ENCODE measurements at places on chromosomes 7 and 10.

- H3K4me1 ChIP-seq = peaks cover 12% of the 10 kb centered on the region
- no peak for DNase-seq
- no peaks in the 10 kb centered on the region for H3K36me3 ChIP-seq
- H3K27ac ChIP-seq = no peak overlapping the region
- H3K27me3 ChIP-seq = no peaks in the 10 kb centered on the region
- H3K4me3 ChIP-seq = no peak overlapping the region
These were observed 30.8 kb downstream of the ZNF438 start for GRCh38 chr10:31000867-31001266.

DNA sequence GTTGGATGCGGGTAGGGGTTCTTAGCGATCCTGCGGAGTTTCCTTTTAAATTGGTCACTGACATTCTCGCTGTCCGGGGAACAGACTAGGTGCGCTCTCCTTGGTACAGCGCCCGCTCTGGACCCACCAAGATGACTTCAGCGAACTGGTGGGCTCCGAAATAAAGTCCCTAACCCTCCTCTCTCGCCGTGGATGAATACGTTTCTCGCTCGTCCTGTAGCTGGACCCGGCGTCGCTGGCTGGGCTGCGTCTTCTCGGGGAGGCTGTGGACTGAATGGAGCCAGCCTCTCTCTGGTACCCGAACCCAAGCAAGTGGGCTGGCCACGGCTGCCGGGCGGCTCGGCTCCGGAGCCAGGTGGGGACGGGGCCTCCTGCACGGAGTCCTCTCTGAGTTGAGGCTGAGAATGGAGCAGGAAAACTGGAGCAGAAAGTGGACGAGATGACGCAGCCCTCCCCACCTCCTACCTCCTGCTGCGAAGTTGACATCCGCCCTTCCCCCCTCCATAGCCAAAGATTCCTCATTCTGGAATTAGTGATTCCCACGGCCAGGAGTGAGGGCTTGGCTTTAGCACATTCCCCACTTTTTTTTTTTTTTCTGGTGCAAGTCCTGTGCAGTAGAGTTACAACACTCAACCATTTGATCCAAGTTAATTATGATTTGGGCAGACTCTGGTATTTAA lies 1.5 kb downstream of the UNC5B start:
- no peak overlapping the region for H3K27ac ChIP-seq
- H3K27me3 ChIP-seq = peaks cover 23% of the 10 kb centered on the region
- H3K4me1 ChIP-seq = peaks cover 15% of the 10 kb centered on the region
- no peak overlapping the region for H3K4me3 ChIP-seq

GRCh38 chr10:46031648-46032532 lies 1.5 kb upstream of the NCOA4 start:
- no peak overlapping the region for H3K4me3 ChIP-seq
- no peaks in the 10 kb centered on the region for H3K36me3 ChIP-seq
- no peak for DNase-seq
- peaks cover 12% of the 10 kb centered on the region for H3K27me3 ChIP-seq
- H3K27ac ChIP-seq = no peak overlapping the region

- H3K4me3 ChIP-seq = peak overlapping the region; percentile 4
- no peaks in the 10 kb centered on the region for H3K36me3 ChIP-seq
- H3K27ac ChIP-seq = no peak overlapping the region
- H3K4me1 ChIP-seq = peaks cover 8% of the 10 kb centered on the region
These were observed 113.2 kb upstream of the ANKRD1 start for GRCh38 chr10:91034042-91034441.

GRCh38 chr10:70715853-70716795 lies 43.8 kb downstream of the ADAMTS14 start:
- H3K4me3 ChIP-seq = no peak overlapping the region
- no peaks in the 10 kb centered on the region for H3K4me1 ChIP-seq
- H3K36me3 ChIP-seq = no peaks in the 10 kb centered on the region
- H3K27me3 ChIP-seq = no peaks in the 10 kb centered on the region

DNA sequence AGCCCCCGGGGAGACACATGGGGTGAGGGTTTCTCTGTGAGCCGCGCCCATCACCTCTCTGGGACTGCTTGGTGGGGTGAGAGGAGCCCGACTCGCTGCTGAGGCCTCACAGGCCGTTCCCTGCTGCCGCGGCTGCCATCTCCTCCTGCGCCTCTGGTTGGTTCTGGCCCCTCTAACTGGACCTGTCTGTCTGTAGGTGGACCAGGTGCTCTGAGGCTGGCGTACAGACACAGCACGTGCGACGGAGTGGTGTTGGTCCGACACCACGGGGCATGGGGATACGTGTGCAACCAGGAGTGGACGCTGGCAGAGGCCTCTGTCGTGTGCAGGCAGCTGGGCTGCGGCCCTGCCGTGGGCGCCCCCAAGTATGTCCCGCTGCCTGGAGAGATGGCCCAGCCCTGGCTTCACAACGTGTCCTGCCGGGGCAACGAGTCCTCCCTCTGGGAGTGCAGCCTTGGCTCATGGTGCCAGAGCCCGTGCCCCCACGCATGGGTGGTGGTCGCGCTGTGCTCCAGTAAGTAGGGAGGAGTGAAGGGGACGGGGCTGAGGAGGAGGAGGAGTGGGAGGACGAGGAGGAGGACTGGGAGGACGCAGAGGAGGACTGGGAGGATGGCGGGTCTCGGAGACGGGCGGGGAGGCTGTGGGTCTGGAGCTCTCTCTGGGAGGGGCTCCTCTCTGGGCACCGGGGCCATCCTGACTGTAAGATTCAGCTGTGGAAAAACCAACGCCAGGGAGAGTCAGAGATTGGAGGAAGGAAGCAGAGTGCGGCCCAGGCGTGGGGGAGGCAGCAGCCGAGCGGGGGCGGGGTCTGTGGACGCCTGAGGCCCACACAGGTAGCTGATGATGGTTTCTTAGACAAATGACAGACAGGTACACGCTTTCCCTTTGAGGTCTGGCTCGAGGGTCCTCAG lies 2.6 kb downstream of the SCART1 start:
- H3K27ac ChIP-seq = no peak overlapping the region
- H3K27me3 ChIP-seq = no peaks in the 10 kb centered on the region
- no peaks in the 10 kb centered on the region for H3K36me3 ChIP-seq
- H3K4me3 ChIP-seq = no peak overlapping the region
- no peak for DNase-seq
- H3K4me1 ChIP-seq = no peaks in the 10 kb centered on the region

DNA sequence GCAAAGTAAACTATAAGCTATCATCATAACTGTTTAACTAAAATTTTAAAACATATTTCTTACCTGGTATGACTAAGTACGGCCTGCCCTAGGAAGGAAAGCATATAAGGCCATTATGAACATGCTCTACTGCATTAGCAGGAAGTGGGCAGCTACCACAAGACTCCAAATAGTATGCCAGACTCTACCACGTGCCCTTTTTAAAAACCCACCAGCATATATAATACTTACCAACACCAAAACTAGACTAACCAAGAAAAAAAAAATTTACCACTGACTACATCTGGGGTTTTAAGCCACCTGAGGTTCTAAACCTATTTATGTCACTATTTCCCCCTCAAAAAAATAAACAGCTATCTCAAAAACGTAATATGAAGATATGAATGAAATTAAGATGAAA lies 30.1 kb downstream of the NUDCD3 start:
- H3K27ac ChIP-seq = peak overlapping the region; percentile 58
- H3K4me1 ChIP-seq = peaks cover 49% of the 10 kb centered on the region
- no peaks in the 10 kb centered on the region for H3K27me3 ChIP-seq
- H3K36me3 ChIP-seq = peaks cover 14% of the 10 kb centered on the region
- peak overlapping the region; percentile 62 for H3K4me3 ChIP-seq

DNA sequence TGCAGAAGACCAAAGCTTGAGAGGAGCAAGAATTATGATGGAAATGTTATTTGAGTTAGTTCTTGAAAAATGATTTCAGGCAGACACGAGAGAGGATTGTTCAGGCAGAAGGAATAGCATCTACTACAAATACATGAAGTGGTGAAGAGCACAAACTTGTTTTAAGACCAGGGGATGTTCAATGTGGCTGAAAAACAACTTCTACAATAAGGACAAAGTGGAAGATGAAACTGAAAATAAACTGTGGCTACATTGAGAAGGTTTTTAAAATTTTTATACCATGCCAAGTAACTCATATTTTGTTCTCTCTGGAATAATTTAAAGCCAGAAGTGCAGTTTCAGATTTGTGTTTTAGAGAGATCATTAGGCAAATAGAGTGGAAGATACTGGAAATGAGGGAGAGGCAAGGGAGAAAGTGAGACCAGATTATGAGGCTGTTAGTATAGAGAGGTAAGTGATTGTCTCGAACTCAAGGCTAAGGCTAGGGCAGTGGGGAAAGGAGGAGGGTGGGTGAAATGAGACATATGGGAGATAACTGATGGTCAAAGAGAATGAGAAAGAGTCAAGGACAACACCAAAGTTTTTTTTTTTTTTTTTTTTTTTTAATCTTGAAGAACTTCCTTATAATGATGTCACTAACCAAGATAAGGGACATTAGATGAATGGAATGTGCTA lies 115.4 kb downstream of the MDFIC start:
- no peak overlapping the region for H3K27ac ChIP-seq
- H3K27me3 ChIP-seq = no peaks in the 10 kb centered on the region
- H3K36me3 ChIP-seq = no peaks in the 10 kb centered on the region
- no peak for DNase-seq
- no peaks in the 10 kb centered on the region for H3K4me1 ChIP-seq

GRCh38 chr7:100865938-100866728 lies 1.1 kb upstream of the TRIP6 start:
- peak overlapping the region; percentile 55 for H3K27ac ChIP-seq
- peak; percentile 53 for DNase-seq
- H3K27me3 ChIP-seq = no peaks in the 10 kb centered on the region
- no peak overlapping the region for H3K4me3 ChIP-seq
- H3K36me3 ChIP-seq = peaks cover 20% of the 10 kb centered on the region

DNA sequence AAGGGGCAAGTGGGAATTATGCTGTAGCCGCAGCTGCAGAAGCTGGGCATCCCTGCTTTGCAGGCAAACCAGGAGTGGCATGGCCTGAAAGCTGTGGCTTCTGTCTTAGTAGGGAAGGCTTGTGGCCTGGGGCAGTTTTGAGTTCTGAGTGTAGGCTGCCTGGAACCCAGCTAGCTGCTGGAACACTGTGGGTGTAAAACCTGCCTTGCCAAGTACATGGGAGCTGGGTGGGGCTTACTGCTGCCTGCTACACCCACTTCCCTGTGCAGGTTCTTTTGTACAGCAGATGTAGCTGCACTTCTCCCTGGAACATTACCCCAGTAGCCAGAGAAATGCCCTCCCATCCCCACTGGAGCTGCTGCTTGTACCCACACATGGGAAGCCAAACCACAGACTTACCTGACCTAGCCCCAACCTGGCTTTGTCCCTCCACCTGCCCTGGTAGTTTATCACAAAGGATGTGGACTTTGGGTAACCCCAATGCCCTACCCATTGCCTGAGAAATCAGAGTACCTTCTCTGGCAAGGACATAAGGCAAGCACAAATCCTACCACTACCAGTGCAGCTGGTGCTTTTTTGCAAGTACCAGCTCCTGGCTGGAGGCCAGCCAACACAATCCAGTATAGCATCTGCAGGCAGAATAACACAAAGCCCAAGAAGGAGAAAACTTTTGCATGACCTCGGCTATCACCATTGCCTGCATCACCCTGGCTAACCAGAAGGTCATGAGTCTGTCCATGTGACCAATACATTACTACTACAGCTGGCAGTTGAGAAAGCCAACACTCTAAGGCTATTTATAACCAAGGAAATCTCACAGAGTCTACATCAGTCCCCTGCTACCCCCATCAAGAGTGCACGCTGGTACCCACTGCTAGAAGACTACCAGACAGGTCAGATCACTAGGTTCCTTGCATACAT lies 26.5 kb upstream of the PPP1R3A start:
- H3K4me3 ChIP-seq = no peak overlapping the region
- no peaks in the 10 kb centered on the region for H3K36me3 ChIP-seq
- DNase-seq = no peak
- H3K27ac ChIP-seq = no peak overlapping the region
- no peaks in the 10 kb centered on the region for H3K4me1 ChIP-seq

DNA sequence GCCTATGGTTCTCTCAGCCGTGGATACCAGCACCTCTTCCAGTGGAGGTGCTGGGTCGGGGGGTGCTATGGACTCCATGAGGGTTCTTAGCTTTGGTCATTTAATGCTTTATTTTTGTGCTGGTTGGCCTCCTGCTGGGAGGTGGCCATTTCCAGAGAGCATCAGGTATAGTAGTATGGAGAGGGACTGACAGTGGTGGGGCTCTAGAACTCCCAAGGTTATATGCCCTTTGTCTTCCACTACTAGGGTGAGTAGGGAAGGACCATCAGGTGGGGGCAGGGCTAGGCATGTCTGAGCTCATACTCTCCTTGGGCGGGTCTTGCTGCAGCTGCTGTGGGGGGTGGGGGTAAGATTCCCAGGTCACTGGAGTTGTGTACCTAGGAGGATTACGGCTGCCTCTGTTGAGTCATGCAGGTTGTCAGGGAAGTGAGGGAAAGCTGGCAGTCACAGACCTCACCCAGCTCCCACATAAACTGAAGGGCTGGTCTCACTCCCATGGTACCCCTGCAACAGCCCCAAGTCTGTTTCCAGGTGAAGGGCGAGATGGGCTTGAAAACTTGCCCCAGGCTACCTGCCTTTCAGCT lies 763.2 kb upstream of the LRRTM3 start:
- no peaks in the 10 kb centered on the region for H3K27me3 ChIP-seq
- no peak overlapping the region for H3K27ac ChIP-seq
- H3K4me1 ChIP-seq = no peaks in the 10 kb centered on the region
- H3K36me3 ChIP-seq = no peaks in the 10 kb centered on the region
